ENCODE measurements at places on chromosomes 7 and 10.
A peak's percentile ranks its signal among the peaks of the same experiment; 100 is the strongest.

GRCh38 chr10:12843296-12843945, 158.1 kb downstream of the CCDC3 start:
- no peak for DNase-seq

- no peak for DNase-seq
These were observed 140.6 kb downstream of the PTPN20 start for GRCh38 chr10:47051741-47052238.

GRCh38 chr10:104907521-104907920, 266.4 kb downstream of the SORCS3 start:
- no peak for DNase-seq

- no peak for DNase-seq
These were observed 23.3 kb downstream of the SEM1 start for GRCh38 chr7:96686305-96686704.

- no peak for DNase-seq
These were observed 78.3 kb downstream of the WIPF3 start for GRCh38 chr7:29884399-29885272.

GRCh38 chr10:123266971-123267370, 112.8 kb downstream of the BUB3 start:
- no peak for DNase-seq

DNA sequence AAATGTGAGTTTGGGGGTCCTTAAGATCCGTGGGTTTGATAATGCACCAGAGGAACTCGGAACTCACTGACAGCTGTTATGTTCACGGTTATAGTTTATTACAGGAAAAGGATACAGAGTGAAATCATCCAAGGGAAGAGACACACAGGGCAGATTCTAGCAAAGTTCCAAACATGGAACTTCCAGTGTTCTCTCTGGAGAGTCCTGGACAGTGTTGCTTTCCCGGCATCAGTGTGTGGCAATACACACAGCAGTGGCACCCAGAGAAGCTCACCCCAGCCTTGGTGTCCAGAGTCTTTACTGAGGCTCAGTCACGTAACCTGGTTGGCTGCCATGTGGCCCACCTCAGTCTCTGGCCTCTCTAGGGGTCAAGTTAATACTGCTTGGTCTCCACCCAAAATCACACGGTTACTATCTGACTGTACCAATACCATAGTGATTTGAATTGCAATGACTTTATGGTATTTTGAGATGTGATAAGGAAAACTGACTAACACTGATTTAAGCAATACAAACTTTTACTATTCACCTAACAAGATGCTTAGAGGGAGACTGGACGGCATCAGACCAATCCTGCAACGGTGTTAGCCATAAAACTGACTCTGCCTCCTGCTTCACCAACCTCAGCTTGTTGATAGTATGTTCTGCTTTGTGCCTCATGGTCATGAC, 8.1 kb upstream of the PRXL2A start:
- DNase-seq = no peak

DNA sequence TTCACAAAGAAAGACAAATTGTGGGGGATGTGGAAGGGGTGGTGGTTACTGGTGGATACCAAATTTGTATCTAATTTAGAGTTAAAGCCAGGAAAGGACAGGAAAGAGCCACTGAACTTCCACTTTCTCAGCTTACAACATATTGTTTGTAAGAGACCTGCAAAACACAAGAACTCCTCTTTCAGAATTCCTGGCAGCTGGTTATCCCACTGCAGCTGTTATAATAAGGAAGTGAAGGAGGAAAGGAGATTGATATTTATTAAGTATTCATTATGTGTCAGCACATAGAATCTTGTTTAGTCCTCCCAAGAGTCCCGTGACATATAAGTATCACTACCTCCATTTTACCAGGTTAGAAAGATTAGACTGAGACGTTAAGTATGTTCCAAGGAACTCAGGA, 481.7 kb downstream of the PHTF2 start:
- DNase-seq = peak; percentile 49

DNA sequence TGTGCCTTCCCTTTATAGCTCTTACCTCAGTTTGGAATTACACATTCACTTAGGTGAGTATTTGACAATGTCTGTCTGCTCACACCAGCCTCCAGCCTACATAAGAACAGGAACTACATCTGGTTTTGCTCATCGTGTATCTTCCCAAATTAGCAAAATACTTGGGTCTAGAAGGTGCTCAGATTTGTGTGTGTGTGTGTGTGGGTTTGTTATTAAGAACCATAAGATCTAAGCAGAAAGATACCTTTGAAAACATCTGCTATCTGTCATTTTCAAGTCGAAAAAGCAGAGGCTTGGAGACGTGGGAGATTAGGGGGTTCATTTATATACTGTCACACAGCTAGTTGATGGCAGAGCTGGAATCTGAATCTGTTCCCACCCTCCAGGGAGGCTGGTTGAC, 14.8 kb upstream of the LAMB4 start:
- no peak for DNase-seq
